Articular chondrocyte of knee joint (primary cell): ENCODE measurements at places on chromosomes 12 and 14. TPM values are rescaled to one million over a fixed set of nuclear protein-coding genes. Genes with fewer than 3 reads are reported as not detected.

The KLRK1 gene
- total RNA-seq, result 0.65 TPM in 1 of 2 replicates, not detected in the other

The HSP90AA1 gene
- total RNA-seq, result 248 and 359 TPM in 2 replicates

The FBLN5 gene
- 26.3 and 32.3 TPM in 2 replicates for total RNA-seq

The UBC gene
- total RNA-seq, result 1,315 and 1,642 TPM in 2 replicates

The ANO4 gene
- 0.32 TPM in 1 of 2 replicates, not detected in the other for total RNA-seq

The OR4E2 gene
- not detected in 2 replicates for total RNA-seq
